ENCODE measurements at places on chromosomes 11 and 22.

- no peaks in the 10 kb centered on the region for H3K36me3 ChIP-seq
- peaks cover 6% of the 10 kb centered on the region for H3K27me3 ChIP-seq
These were observed 6.4 kb downstream of the PRAME start for GRCh38 chr22:22552630-22553029.

DNA sequence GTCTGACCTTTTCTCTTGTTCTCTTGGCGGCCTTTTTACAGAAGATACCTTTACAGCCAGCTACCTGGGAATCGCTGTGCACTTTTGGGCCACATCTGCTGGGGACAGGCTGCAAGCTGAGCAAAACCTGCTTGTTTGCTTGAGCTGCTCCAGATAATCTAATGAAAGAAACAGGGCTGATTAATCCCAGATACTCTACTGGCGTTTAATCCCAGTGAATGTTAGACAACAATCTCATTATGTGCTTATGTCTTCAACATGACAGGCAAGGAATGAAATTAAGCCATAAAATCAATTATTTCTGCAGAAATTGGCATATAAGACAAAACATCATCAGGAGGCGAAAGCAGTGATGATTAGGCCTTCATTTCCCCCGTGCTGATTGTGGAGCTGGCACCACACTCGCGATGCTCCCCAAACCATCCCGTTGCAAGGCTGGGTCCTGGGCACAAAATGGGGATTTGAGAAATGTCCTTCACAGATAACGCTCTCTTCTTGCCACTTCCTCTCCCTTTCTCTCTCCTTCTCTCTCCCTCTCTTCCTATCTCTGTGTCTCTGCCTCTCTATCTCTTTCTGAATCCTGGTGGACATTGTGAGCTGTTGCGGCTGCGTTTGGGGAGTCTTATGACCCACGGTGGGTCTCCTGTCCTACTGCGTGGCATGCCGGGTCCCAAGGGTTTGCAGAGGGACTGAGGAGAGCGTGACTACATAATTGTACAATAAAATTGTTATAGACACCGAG lies 1053.8 kb downstream of the TBC1D22A start:
- DNase-seq: no peak
- H3K4me3 ChIP-seq: no peak overlapping the region
- no peaks in the 10 kb centered on the region for H3K36me3 ChIP-seq
- no peaks in the 10 kb centered on the region for H3K4me1 ChIP-seq
- no peaks in the 10 kb centered on the region for H3K27me3 ChIP-seq

DNA sequence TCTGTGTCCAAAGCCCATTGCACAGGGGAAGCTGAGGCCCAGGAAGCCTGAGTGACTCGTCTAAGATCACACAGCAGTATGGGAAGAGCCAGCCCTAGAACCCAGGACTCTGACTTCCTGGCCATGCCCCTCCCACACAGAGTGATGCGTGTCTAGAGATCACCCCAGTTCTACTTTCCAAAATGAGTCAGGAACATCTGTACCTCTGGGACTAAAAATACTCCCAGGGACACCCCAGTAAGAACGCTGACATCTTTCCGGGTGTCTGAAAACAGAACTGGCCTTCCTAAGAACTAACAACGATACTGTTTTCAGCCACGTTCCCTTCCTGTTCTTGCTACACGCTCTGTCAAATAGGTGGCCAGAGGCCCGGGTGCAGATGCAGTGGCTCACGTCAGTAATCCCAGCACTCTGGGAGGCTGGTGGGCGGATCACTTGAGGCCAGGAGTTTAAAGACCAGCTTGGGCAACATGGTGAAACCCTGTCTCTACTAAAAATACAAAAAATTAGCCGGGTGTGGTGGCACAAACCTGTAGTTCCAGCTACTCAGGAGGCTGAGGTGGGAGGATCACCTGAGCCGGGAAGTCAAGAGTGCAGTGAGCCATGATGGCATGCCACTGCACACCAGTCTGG lies 21.7 kb upstream of the PDGFB start:
- H3K4me3 ChIP-seq: no peak overlapping the region
- peaks cover 17% of the 10 kb centered on the region for H3K27me3 ChIP-seq
- H3K27ac ChIP-seq: no peak overlapping the region
- DNase-seq: no peak
- H3K4me1 ChIP-seq: no peaks in the 10 kb centered on the region

- no peak overlapping the region for H3K27ac ChIP-seq
- no peaks in the 10 kb centered on the region for H3K27me3 ChIP-seq
- H3K4me1 ChIP-seq: no peaks in the 10 kb centered on the region
- DNase-seq: no peak
- no peak overlapping the region for H3K4me3 ChIP-seq
These were observed 187.6 kb downstream of the PGR start for GRCh38 chr11:100942016-100942415.

DNA sequence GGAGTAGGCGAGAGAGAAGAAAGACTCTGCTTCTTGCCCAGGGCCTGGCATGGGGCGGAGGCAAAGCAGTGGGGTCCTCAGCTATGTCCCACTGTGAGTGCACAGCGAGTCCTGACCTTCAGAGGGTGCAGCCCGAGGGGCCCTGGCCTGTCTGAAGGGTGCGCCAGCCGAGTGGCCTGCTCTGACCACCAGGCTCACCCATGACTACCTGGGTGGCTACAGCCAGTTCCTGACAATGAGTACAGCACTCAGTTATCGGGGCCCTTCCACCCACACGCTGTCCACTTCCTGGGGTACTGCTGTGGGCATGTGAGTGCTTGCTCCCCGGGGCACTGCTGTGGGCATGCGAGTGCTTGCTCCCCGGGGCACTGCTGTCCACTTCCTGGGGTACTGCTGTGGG lies 74.1 kb upstream of the B3GAT1 start:
- H3K27me3 ChIP-seq: no peaks in the 10 kb centered on the region
- H3K27ac ChIP-seq: no peak overlapping the region
- no peak for DNase-seq
- no peaks in the 10 kb centered on the region for H3K36me3 ChIP-seq
- H3K4me3 ChIP-seq: no peak overlapping the region

- H3K36me3 ChIP-seq: no peaks in the 10 kb centered on the region
- H3K27ac ChIP-seq: no peak overlapping the region
- no peaks in the 10 kb centered on the region for H3K4me1 ChIP-seq
- H3K4me3 ChIP-seq: no peak overlapping the region
- H3K27me3 ChIP-seq: no peaks in the 10 kb centered on the region
- DNase-seq: no peak
These were observed 94.1 kb downstream of the DBX1 start for GRCh38 chr11:20066013-20066782.

DNA sequence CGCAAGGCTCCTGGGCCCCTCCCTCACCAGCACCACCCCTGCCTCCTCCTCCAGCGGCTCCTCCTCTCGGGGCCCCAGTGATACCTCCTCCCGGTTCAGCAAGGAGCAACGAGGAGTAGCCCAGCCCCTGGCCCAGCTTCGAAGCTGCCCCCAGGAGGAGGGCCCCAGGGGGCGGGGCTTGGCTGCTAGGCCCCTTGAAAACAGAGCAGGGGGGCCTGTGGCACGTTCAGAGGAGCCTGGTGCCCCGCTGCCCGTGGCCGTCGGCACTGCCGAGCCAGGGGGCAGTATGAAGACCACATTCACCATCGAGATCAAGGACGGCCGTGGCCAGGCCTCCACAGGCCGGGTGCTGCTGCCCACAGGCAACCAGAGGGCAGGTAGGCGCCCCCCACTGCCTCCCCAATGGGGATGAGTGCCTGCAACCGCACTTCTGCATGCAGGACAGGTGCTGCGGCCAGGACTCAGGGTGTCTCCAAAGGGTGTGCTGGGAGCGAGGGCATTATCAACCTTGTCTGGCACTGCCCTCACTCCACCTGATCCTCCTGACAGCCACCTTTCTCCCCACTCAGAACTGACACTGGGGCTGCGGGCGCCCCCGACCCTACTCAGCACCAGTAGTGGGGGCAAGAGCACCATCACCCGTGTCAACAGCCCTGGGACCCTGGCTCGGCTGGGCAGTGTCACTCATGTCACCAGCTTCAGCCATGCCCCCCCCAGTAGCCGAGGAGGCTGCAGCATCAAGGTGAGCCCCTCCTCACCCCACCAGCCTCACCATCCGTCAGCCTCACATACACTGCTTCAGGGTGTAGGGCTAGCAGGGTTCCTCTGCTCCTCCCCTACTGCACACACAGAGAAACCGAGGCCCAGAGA lies 10.2 kb downstream of the SMTN start:
- no peak for DNase-seq
- H3K27ac ChIP-seq: no peak overlapping the region
- no peaks in the 10 kb centered on the region for H3K4me1 ChIP-seq
- H3K36me3 ChIP-seq: peaks cover 6% of the 10 kb centered on the region

GRCh38 chr22:35892192-35892591 lies 136.4 kb downstream of the RBFOX2 start:
- no peak overlapping the region for H3K27ac ChIP-seq
- H3K27me3 ChIP-seq: no peaks in the 10 kb centered on the region
- no peaks in the 10 kb centered on the region for H3K36me3 ChIP-seq
- H3K4me3 ChIP-seq: no peak overlapping the region
- H3K4me1 ChIP-seq: no peaks in the 10 kb centered on the region
- DNase-seq: no peak

DNA sequence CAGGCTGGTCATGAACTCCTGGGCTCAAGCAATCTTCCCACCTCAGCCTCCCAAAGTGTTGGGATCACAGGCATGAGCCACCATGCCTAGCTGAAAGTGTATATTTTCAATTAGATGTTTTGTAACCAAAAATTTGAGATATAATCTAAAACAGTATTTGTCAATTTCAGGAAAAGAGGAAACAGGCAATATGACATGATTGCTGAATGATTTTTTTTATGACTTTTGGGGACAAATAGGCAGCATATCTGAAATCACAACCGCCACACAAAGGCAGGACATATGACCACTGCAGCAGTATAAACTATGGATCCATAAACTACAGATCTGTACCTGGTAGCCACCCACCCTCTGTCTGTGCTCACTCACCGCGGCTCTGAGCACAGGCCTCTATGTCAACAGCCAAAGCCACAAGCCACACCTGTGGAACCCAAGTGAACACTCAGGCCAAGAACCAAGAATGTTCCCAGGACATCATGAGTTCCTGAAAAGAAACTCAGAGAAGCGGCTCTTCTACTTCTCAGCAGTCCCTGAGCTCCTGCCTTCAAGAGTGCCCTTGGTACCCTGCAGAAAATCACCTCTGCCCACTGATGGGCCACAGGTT lies 22.5 kb downstream of the PISD start:
- H3K27me3 ChIP-seq: no peaks in the 10 kb centered on the region
- no peak overlapping the region for H3K4me3 ChIP-seq
- no peaks in the 10 kb centered on the region for H3K4me1 ChIP-seq
- no peaks in the 10 kb centered on the region for H3K36me3 ChIP-seq
- DNase-seq: no peak

DNA sequence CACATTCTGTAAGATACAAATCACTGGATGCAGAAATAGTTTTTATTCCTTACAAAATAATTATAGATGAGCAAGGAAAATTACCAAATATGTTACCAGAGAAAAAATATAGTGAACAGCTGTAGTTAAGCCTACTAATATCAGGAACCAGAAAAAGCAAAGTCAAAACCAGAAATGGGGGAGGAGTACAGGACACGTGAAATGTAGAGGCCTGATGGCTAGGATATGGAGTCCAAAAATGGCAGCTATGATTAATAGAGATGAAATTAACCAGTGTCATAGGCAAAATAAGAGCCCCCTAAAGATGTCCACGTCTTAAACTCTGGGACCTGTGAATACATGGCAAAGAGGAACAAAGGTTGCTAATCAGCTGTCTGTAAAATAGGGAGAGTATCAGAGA lies 34.1 kb downstream of the MRE11 start:
- DNase-seq: no peak
- H3K4me1 ChIP-seq: no peaks in the 10 kb centered on the region
- H3K4me3 ChIP-seq: no peak overlapping the region
- peaks cover 17% of the 10 kb centered on the region for H3K36me3 ChIP-seq
- H3K27ac ChIP-seq: no peak overlapping the region

GRCh38 chr11:40397141-40397540 lies 1062.3 kb downstream of the LRRC4C start:
- no peak overlapping the region for H3K27ac ChIP-seq
- no peaks in the 10 kb centered on the region for H3K27me3 ChIP-seq
- H3K4me1 ChIP-seq: no peaks in the 10 kb centered on the region
- no peak overlapping the region for H3K4me3 ChIP-seq

- no peak overlapping the region for H3K27ac ChIP-seq
- H3K27me3 ChIP-seq: no peaks in the 10 kb centered on the region
- no peak for DNase-seq
- no peaks in the 10 kb centered on the region for H3K36me3 ChIP-seq
These were observed 9.2 kb upstream of the KCNE3 start for GRCh38 chr11:74476536-74476935.

DNA sequence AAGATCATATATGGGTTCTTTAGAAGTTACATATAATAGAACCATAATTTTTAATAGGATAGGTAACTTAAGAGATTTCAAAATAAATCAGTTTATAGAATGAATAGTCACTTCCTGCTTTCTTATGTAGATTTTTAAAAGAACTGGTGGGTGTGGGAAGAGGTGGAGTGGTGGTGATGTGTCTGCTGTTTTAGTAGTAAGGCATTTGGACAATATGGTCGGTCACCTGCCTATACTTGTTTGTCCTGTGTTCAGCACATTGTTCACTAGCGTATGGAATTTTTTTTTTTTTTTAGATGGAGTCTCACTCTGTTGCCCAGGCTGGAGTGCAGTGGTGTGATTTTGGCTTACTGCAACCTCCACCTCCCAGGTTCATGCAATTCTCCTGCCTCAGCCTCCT lies 39.3 kb downstream of the CCDC81 start:
- H3K36me3 ChIP-seq: peaks cover 3% of the 10 kb centered on the region
- H3K27ac ChIP-seq: no peak overlapping the region

DNA sequence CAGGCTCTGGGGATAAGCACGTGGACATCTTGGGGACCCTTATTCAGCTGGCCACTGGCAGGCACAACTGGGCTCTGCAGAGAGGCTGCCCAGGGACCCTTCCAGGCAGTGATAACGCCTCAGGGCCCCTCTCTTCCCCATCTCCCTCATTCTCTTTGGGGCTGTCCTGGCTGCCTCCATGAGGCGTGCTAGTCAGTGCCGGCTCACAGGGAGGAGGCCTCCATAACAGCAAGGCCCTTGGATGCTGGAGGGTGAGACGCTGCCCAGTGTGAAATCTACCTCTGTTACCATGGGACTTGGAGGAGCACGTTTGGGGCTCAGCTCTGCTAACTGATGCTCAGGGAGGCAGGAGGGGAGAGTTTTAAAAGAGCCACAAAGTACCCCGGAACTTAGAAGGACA lies 221.3 kb downstream of the CTTN start:
- H3K27me3 ChIP-seq: peaks cover 11% of the 10 kb centered on the region
- H3K4me1 ChIP-seq: no peaks in the 10 kb centered on the region
- DNase-seq: no peak
- H3K27ac ChIP-seq: no peak overlapping the region
